ENCODE measurements at places on chromosomes 3 and 15.

- no peak overlapping the region for H3K4me3 ChIP-seq
- no peak for DNase-seq
- H3K4me1 ChIP-seq, result no peaks in the 10 kb centered on the region
- no peak overlapping the region for H3K27ac ChIP-seq
- H3K36me3 ChIP-seq, result no peaks in the 10 kb centered on the region
Measured at GRCh38 chr3:178107804-178108203, 428.4 kb upstream of the KCNMB2 start.

- DNase-seq, result no peak
- no peak overlapping the region for H3K4me3 ChIP-seq
Measured at GRCh38 chr3:119779731-119780383, 2.0 kb upstream of the NR1I2 start.

DNA sequence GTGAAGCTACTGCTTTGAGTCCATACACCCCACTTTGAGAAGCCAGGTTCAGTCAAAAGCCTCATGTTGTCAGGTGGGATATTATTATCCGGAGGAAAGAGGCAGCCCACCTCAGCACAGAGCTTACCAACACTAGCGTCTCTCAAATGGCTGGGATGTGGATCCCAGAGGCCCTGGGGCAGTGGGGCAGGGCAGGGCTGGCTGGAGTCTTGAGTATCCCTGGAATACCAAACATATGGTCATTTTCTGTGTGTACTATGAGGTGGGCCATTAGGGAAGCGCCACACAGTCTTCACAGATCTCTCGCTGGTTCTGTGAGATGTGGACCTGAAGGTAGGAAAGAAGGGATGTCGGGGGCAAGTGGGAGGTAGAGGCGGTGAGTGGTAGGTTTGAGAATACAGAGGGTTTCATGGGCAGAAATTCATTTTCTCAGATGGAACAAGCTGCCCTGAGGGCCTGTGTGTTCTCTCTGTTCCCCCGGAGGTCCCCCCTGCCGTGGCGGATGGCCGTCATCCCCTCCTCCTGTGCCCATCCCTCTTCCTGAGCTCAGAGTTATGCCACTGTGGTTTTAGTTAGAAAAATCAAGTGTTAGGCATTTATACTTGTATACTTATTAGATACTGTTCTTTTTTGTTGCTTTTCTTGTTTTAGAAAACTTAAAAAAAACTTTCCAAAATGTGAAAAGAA lies 66.4 kb downstream of the USP13 start:
- H3K4me1 ChIP-seq, result no peaks in the 10 kb centered on the region
- H3K27me3 ChIP-seq, result no peaks in the 10 kb centered on the region
- no peak overlapping the region for H3K27ac ChIP-seq
- no peaks in the 10 kb centered on the region for H3K36me3 ChIP-seq

DNA sequence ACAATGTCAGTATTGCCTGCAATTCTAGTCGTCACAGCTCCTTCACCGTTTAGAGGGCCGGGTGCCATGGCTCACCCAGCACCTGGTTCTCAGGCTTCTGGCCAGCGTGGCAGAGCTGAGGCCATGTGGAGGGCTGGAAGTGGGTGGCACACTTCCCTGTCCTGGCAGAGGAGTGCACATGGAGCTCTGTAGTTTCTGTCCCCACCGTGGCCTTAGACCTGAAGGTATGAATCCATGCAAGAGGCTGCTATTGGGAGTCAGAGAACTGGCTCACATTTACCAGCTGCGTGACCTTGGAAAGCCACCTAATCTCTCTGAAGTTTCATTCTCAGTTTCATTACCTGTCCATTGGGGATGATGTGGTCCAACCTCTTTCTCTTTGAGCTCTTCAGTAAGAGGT lies 22.2 kb downstream of the EPHB1 start:
- no peak overlapping the region for H3K4me3 ChIP-seq
- H3K36me3 ChIP-seq, result no peaks in the 10 kb centered on the region
- no peaks in the 10 kb centered on the region for H3K4me1 ChIP-seq
- H3K27me3 ChIP-seq, result no peaks in the 10 kb centered on the region
- no peak overlapping the region for H3K27ac ChIP-seq

DNA sequence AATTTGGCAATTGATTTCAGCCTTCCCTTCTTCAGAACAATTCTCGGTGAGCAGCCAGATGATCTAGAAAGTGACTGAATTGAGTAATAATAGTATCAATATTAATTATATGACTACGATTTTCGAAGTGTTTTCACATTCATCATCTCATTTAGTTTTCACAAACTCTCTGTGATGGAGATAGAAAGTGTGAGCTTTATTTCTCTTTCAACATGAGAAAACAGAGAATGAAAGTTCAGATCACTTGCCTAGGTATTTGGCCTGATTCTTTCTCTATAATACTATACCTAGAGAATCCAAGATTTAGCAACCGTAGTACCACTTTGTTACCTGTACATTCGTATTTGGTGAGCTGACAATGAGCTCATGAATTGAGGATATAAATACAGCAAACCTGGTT lies 739.2 kb upstream of the NR2F2 start:
- H3K4me3 ChIP-seq, result no peak overlapping the region
- no peaks in the 10 kb centered on the region for H3K27me3 ChIP-seq
- no peaks in the 10 kb centered on the region for H3K4me1 ChIP-seq

- no peaks in the 10 kb centered on the region for H3K27me3 ChIP-seq
- no peak overlapping the region for H3K27ac ChIP-seq
- no peak overlapping the region for H3K4me3 ChIP-seq
- DNase-seq, result no peak
Measured at GRCh38 chr15:31484986-31485385, 158.4 kb downstream of the KLF13 start.

- no peaks in the 10 kb centered on the region for H3K36me3 ChIP-seq
- H3K4me3 ChIP-seq, result no peak overlapping the region
- H3K27ac ChIP-seq, result no peak overlapping the region
- DNase-seq, result peak; percentile 78
- peaks cover 17% of the 10 kb centered on the region for H3K4me1 ChIP-seq
Measured at GRCh38 chr3:185733980-185734724, 90.7 kb downstream of the IGF2BP2 start.

- no peak overlapping the region for H3K4me3 ChIP-seq
- H3K36me3 ChIP-seq, result no peaks in the 10 kb centered on the region
- no peak overlapping the region for H3K27ac ChIP-seq
- no peaks in the 10 kb centered on the region for H3K4me1 ChIP-seq
- no peak for DNase-seq
Measured at GRCh38 chr3:23649448-23649847, 156.3 kb upstream of the UBE2E1 start.

GRCh38 chr15:79516155-79516554 lies 84.0 kb downstream of the MINAR1 start:
- H3K27ac ChIP-seq, result no peak overlapping the region
- no peak for DNase-seq
- no peaks in the 10 kb centered on the region for H3K36me3 ChIP-seq
- no peaks in the 10 kb centered on the region for H3K27me3 ChIP-seq

DNA sequence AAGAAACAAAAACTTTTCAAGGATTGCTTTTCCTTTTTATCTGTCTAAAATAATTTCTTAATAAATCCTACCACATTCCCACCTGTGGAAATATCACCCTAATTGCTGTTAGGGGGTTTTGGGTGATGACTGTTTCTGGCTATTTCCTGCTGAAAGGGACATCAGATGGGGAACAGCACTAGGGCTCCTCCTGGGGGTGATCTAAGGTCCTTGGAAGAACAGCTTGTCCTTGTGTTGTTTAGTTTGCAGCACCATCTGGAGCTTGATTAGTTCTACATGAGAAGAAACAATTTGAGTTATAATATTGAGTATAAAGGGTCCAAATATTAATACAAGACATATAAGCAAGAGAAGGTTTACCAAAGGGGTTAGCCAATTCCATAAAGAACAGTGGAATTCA lies 18.7 kb downstream of the OR5H15 start:
- no peaks in the 10 kb centered on the region for H3K4me1 ChIP-seq
- H3K36me3 ChIP-seq, result no peaks in the 10 kb centered on the region
- no peaks in the 10 kb centered on the region for H3K27me3 ChIP-seq
- no peak overlapping the region for H3K27ac ChIP-seq

GRCh38 chr15:89114990-89115389 lies 26.7 kb downstream of the ABHD2 start:
- no peaks in the 10 kb centered on the region for H3K27me3 ChIP-seq
- peak overlapping the region; percentile 87 for H3K27ac ChIP-seq
- DNase-seq, result no peak

DNA sequence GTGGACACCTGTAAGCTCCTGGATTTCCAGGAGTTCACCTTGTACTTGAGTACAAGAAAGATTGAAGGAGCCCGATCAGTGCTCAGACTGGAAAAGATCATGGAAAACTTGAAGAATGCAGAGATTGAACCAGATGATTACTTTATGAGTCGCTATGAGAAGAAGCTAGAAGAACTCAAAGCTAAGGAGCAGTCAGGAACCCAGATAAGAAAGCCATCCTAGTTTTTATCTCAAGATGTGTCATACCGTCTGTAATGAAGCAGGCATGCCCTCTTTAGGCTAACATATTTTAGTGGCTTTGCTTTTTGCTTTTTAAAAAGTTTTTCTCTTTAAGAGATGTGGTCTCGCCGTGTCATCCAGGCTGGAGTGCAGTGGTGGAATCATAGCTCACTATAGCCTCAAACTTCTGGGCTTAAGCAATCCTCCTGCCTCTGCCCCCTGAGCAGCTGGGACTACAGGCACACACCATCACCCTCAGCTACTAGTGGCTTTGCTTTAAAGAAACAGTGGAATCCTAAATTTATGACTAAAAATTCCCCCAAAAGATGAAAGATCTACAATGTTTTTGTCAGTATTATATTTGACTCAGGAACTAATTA lies 28.1 kb downstream of the EXOG start:
- no peaks in the 10 kb centered on the region for H3K36me3 ChIP-seq
- no peak for DNase-seq
- H3K27ac ChIP-seq, result no peak overlapping the region
- no peaks in the 10 kb centered on the region for H3K27me3 ChIP-seq
- no peak overlapping the region for H3K4me3 ChIP-seq

- H3K36me3 ChIP-seq, result no peaks in the 10 kb centered on the region
- no peak overlapping the region for H3K4me3 ChIP-seq
- peak; percentile 21 for DNase-seq
- H3K4me1 ChIP-seq, result no peaks in the 10 kb centered on the region
- H3K27ac ChIP-seq, result no peak overlapping the region
- no peaks in the 10 kb centered on the region for H3K27me3 ChIP-seq
Measured at GRCh38 chr15:25172691-25173090, 217.9 kb downstream of the SNRPN start.

DNA sequence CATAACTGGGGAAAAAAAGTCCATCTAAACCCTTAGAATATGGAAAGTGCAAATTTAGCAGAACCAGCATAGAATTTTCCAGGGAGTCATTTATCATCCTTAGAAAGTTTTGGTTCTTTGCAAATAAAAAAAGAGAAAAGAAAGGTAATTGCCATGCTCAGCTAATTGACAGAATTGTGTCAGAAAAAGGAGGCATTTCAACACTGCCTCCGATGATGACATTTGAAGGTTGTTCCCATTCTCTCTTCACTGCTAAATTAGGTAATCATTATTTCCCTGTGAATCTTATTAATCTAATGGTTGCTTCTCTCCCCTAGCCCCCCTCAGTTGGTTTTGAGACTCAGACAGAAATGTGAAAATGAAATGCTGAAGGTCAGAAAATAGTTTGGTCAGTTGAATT lies 139.2 kb downstream of the PDCD6IP start:
- H3K4me3 ChIP-seq, result no peak overlapping the region
- no peak overlapping the region for H3K27ac ChIP-seq
- H3K27me3 ChIP-seq, result no peaks in the 10 kb centered on the region
- no peaks in the 10 kb centered on the region for H3K4me1 ChIP-seq
- no peaks in the 10 kb centered on the region for H3K36me3 ChIP-seq

All from Caco-2 (cell line).